Heart right ventricle (tissue), 16 donors: ENCODE measurements at places on chromosomes 3 and 15. TPM values are rescaled to one million over a fixed set of nuclear protein-coding genes. Genes with fewer than 3 reads are reported as not detected.

The IP6K1 gene
- total RNA-seq = 16.4 TPM

The TNNC1 gene
- 7,503 TPM for total RNA-seq

The PRR23A gene
- total RNA-seq = not detected

The HACD2 gene
- 10.7 TPM for total RNA-seq
